ENCODE measurements at places on chromosomes 13 and 19.
A peak's percentile ranks its signal among the peaks of the same experiment; 100 is the strongest.

DNA sequence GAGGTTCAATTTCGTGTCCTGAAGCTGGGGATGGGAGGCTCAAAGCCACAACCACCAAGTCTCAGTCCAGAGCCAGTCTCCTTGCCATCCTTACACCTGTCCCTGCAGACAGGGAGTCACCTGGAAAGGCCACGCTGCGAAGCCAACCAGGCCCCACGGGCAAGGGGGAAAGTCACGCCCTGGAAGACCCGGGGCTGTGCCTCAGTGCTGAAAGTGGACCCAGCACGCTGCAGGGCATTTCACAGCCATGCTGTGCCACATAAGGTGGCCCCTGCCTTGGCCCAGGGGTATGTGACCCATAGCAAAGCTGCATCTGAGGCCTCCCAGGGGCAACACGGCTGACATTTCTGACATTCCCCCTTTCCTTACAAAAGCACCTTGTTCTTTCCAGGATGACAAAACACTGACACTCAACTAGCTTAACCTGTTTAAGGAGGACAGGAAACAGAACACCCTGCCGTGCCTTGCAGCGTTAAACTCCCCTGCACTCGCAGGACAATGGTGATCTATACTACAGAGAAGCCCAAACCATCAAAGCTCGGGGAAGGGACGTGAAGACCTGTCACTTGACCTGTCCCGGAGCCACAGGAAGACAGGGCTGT is 14.8 kb downstream of the CHERP start:
- no peak for DNase-seq

GRCh38 chr13:24683838-24684599 is 3.8 kb downstream of the ATP12A start:
- DNase-seq, result peak; percentile 4

DNA sequence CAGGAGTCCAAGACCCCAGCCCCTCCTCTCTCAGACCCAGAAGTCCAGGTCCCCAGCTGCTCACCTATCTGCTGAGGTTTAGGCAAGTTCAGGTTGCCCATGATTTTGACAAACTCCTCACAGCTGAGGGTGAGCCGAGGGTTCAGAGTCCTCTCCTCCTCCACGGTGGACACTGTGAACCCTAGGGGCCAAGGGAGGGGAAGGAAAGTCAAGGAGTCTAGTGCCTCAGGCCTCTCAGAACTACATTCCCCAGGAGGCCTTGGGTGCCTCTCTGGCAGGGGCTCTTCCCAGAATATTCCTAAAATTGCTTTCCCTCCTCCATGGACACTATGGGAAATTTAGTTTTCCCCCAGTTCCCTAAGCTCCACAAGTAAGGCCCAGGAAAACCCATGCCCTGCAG is 3.3 kb upstream of the PHLDB3 start:
- no peak for DNase-seq

DNA sequence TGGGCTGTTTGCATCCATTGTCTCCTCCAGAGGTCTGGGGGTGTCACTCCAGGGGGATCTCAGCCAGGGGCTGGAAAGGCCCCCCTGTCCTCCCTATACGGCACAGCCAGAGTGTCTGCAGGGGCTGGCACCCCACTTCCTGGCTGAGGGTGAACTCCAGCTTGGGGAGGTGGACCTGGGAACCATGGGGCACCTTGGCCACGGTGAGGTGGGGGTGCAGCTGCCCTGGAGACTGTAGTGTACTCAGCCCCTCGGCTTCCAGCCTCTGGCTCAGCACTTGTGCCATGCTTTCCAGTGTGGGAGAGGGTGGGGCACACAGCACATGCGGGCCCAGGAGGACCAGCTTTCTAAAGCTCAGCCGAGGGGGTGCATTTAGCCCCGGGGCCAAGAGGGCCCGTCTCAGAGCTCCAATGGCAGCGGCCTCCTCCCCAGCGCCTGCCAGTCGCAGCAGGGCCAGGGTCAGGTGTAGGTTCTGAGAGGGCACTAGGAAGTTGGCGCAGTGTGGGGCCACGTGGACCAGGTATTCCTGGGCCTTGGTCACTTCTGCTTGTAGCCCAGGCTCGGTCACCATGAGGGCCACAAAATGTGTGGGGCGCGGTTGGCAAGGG is 1.4 kb downstream of the LENG9 start:
- DNase-seq, result no peak

- peak; percentile 54 for DNase-seq
Measured at GRCh38 chr19:47032171-47032811, 12.7 kb downstream of the NPAS1 start.

DNA sequence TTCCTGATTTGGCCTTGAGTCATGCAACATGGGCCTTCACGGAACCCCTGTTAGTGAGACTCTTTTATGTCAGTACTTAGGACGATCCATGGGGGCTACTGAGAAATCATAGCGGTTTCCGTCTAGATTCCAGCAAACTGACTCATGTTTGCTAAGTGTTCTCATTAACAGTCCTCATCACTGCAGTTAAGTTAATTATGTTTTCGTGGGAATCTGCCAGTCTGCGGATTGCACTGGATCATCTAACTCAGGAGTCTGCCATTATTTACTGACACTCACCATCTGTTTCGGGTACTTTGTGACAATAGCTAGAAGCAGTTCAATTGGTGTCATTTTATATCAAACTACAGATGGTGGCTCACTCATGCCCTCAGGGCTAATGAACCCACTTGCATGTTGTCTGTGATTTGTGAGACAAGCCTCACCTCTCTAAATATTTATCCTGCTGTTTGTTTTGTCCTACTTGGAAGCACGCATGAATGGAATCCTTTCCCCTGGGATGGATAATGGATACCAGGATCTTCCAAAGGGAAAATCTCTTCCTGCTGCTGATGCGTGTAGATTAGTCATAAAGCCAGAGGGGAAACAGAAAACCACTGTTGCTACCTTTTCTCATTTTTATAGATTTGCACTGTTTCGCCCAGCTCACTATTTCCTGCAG is 61.8 kb downstream of the RAB20 start:
- DNase-seq, result peak; percentile 23

DNA sequence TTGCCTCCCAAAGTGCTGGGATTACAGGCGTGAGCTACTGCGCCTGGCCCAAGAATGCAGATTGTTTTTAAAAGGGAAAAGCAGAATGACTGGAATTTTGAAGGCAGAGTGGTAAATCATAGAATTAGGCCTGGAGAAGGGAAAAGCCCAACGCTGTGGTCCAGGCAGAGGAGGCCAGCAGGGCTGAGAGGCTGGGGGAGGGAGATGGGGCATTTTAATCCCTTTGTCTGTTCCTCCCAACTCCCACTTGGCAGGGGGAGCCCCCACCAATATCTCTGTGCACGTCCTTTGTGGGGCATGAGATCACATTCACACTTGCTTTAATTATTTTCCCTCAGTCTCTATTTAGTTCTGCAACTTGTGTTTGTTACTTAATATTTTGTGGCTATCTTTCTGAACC is 54.4 kb upstream of the RANBP3 start:
- no peak for DNase-seq

GRCh38 chr19:44927746-44928145 is 13.3 kb downstream of the APOC1 start:
- DNase-seq, result no peak

DNA sequence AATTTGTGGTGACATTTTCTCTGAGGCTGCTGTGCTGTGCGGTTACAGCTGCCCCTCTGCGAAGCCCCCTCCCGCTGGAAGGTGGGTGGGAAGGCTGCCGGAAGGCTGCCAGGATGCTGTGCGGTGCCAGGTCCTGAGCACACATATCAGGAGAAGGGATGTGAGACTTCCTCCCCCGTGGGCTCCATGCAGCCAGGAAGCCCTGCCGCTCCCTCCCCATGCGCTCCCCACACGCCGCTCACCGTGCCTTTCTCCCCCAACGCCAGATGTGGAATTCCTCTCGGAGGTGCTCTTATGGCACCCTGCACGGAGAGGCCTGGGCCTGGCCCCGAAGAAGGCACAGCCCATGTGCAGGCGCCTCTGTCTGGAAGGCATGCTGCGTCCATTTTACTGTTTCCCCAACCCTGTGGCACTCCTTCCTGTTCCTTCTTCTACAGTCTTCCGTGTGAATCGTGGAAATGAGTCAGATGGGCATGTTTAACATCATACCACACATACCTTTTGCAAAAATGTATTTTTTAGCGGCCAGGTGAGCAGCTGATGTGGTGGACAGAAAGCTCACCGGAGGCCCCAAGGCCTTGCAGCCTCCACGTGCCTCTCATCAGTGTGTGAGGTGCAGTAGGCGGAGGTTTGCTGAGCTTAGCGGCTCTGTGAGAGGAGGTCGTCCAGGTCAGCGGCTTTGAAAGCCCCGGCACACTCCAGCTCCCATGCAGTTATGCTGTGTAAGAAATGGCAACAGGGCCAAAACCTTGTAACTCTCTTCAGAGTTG is 88.0 kb downstream of the ATP11A start:
- no peak for DNase-seq

GRCh38 chr19:3781603-3782002 is 4.6 kb downstream of the MATK start:
- no peak for DNase-seq

- no peak for DNase-seq
Measured at GRCh38 chr19:41495589-41495988, 52.6 kb downstream of the ERICH4 start.

DNA sequence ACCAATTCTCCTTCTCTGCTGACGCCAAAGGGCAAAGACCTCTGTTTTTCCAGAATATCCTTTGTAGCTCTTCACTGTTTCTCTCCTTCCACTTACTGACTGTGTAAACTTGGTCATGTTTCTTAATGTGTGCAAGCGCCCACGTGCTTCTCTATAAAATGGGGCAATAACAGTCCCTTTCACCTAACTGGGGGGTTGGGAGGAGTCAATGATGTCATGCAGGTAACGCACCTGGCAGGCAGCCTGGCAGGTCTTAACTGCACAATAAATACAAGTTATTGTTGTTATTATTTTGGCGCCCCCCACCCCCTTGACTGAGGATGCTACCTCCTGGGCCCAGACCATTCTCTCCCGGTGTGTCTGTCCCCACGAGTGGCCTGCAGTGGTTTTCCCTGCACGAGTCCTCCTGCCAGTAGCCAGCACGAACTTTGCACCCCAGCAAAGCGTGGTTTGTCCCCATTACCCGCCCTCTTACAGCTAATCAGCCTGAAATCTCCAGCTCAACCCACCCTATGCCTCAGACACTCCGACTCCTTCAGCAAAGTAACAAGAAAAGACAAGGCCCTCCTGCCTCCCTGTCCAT is 5.3 kb downstream of the SBSN start:
- DNase-seq, result no peak

DNA sequence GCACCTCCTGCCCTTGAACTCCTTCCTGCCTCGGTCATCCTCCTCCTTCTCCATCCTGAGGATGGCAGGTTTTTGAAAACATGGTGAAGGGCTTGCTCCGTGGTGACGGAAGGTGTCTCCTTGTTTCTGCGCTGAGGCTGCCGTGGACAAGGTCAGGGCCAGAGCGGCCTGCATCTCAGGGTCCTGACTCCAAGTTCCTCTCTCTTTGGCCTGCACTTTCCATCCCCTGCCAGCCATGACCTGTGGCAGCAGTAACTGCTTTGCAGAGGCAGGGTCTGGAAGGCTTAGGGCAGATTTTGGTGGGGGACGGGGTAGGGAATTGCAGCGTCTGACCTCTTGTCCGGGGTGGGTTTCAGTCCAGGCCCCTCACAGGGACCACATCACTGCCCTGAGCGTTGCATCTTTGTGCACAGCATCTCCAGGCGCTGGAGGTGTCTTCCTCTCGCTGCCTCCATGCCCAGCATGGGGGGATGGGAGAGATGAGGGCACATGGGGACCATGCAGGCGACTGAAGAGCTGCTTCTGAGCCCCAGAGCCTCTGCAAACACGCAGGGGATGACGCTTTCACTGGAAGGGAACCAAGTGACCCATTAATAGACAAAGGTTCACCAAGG is 216.8 kb downstream of the TEX29 start:
- DNase-seq, result no peak

- DNase-seq, result no peak
Measured at GRCh38 chr13:72431981-72432682, 295.3 kb downstream of the MZT1 start.

DNA sequence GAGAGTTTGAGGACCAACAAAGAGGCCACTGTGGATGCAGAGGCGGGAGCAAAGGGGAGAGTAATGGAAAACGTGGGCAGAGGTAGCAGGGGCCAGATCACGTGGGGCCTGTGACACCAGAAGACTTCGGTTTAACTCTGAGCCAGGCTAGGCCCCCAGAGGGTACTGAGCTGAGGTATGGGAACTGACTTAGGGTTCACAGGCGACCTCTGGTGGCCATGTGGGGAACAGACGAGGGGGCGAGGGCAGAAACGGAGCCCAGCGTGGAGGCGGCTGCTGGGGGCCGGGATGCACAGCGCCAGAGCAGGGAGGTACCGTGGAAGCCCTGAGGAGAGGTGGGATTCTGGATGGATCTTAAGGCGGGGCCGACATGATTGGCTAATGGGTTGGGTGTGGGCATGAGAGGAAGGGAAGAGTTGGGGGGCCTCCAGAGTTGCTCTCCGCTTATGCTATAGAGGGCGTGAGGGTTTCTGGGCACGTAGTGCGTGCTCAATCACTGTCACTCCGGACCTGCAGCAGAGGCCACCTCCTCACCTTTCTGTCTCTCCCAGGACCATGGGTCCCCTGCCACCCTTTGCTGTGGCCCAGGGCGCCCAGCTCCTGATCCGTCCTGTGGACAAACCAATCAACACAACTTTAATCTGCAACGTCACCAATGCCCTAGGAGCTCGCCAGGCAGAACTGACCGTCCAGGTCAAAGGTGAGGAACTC is 13.7 kb downstream of the PVR start:
- peak; percentile 26 for DNase-seq

DNA sequence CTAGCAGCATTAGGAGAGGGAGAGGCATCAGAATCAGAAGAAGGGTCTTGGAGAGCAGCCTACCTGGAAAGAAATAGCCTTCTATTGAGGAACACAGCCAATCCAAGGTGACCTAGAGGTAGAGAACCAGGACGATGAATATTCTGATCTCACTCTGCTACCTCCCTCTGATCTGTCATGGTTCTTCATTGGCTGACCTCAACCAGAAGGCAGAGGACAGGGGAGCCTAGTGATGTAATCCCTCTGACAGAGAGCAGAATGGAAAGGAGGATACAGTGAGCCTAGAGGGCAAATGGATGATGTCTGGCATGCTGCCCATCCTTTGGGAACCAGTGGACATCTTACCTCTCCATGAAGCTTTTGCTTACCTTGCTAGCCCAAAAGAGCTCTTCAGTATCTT is 3.6 kb downstream of the ZNF507 start:
- no peak for DNase-seq

- no peak for DNase-seq
Measured at GRCh38 chr19:5484398-5485285, 29.4 kb downstream of the ZNRF4 start.

DNA sequence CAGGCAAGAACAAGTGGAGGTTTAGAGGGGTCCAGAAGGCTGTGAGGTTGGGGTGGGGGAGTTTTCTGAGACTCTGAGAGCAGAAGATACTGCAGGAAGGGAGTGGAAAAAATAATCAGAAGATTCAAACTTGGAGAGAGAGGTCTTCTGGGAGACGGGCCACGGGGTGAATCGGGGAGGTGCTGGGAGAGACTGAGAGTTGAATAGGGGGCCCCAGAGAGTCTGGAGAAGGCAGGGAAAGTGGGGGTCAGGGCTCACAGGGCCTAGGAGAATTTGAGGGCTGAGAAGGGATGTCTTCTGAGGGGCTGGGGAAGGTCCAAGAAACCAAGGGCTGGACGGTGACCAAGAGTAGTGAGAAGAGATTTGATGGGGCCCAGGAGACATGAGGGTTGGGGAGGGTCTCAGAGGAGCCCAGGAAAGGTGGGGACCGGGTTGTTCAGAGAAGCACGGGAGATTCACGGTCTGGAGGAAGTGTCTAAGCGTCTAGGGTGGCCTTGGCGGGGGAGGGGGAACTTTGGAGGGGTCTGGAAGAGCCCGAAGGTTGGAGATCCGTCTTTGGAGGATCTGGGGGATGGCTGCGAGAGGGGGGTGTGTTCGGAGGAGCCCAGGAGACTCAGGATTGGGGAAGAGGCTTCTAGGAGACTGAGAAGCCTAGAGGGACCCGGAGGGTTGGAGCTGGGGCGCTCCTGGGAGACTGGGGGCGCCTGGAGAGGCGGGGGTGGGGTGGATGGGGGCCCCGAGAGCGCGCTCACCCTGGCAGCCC is 1.5 kb downstream of the KCNC3 start:
- DNase-seq, result no peak

Data from SHP77 (cell line).